Activated T-cell treated with anti-CD3 and anti-CD28 coated beads for 48 hours (primary cell): ENCODE measurements at places on chromosomes 5 and 9.

DNA sequence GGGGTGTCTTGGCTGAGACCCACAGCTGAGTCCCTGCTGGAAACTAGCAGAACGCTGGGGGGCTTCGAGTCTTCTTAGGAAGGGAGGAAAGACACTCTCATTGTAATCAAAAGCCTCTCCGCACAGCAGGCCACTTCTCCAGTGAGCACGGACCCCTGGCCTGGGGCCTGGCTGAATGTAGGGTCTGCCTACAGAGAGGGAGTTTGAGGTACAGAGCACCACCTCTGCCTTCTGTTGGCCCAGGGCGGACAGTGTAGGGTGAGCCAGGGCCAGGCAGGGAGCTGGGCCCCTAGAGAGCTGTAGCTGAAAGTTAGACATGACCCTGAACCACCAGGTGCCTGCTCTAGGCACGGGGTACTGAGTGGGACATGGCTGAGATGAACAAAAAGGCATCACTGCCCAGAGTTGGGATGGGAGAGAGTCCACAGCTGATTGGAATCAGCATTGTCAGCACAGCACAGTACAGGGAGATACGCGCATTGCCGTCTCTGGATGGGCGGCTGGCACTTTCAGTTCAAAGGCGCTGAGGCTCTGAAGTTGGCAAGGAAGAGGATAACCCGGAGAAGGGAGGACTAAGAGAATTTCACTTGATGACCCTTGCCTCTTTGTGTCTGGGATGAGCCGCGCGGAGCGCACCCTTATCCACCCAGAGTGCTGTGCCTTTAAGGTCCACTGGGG, 363 bp upstream of the SLC25A48 start:
- no peak for DNase-seq

DNA sequence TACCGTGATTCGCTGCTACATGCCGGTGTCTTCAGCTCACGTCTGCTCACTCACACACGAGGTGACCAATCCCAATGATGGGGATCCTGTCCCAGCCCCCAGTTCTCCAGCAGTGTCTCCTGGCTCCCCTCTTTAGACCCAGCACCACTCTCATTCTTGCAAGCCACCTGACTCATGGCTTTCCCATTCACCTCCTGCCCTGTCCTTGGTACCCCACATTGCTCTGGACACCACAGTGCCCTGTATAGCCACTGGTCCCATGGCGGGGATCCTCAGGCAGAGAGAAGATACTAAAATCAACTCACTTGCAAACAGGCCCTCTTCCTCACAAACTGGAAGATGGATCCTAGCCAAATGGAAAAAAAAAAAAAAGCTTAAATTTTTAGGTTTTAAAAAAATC, 81.0 kb downstream of the SLIT3 start:
- no peak for DNase-seq

DNA sequence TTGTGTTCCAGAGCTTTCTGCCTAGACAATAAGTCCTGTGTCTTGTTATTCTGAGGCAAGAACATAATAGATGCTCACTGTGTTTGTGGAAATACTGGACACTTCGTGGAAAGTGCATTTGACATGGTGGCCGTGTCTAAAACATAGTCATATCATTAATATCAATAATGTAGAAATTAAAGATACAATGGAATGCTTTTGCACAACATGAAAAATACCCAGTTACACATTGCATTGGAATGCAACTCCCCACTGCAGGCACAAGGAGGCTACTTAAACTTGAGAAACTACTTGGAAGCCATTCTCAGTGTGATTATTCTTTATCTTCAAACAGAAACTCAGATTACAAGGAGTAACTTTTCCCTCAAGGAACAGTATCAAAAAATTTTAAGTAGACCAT, 145.3 kb upstream of the ZNF462 start:
- no peak for DNase-seq

- DNase-seq = no peak
Measured at GRCh38 chr9:132808645-132809044, 69.4 kb downstream of the AK8 start.

DNA sequence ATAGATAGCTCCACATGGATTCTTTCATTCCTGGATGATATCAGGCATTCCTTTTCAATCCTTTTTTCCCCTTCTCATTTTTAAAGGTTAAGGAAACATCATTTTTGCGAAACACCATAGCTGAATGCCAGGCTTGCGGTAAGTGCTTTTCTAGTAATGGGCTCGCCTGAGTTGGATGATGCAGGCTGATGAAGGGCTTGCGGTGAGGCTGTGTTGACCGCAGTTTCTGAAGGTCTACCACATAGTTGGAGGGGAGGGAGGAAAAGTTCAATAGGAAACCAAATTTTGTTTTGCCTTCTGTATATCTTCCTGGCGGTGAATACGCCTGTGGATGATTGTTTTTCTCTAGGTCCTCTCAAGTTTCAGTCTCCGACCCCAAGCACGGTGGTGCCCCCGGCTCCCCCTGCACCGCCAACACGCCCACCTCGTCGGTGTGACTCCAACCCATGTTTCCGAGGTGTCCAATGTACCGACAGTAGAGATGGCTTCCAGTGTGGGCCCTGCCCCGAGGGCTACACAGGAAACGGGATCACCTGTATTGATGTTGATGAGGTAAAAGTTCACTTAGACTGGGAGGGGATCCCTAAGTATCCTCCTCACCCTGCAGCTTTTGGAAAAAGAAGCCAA, 24.3 kb downstream of the THBS4 start:
- no peak for DNase-seq

- no peak for DNase-seq
Measured at GRCh38 chr5:16679863-16680262, 63.1 kb upstream of the RETREG1 start.

DNA sequence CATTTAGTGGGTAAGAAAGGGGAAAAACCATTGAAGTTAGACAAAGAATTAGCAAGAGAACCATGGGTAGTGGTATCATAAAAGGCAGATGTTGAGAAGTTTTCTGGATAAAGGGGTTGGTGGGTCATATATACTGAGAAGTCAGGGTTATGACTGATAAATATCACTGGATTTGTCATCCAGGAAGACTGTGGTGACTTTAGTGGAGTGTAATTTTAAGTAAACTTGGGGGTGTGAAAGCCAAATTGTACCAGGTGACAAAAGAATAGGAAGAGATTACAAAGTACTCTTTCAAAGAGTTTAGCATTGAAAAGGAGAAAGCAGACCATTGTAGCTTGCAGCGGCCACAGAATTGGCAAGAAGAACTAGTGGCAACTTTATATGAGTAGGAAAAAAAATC, 315.2 kb upstream of the DMAC1 start:
- no peak for DNase-seq

DNA sequence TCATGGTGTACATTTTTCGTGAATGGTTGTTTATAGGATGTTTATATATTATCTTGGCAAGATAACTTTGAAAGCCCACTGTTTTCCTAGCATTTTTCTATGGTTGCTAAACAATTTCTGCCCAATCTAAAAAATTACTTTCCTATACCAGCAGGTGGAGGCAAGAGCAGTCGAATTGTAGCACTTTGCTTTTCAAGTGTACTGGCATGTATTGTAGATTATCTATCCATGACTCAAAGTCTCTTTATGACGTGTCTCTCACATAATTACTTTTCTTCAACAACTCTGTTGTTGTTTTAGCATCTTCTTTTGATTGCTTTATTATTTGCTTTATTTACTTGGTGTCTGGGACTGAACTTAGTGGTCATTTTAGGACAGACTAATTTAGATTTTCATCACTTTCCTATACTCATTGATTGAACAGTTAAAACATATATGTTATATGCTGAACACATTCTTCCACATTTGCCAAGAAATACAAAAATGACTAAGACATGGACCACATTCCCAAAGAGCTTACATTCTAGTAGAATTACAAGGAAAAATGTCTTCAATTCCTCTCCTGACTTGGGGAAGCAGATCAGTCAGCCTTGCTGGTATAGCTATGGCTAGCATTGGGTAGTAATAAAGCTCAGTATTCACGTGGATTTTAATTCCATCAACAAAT, 20.7 kb downstream of the NLN start:
- no peak for DNase-seq

- DNase-seq = no peak
Measured at GRCh38 chr9:91364702-91365101, 3.0 kb upstream of the AUH start.

- no peak for DNase-seq
Measured at GRCh38 chr9:92055624-92056023, 59.6 kb downstream of the SPTLC1 start.
